ENCODE measurements at places on chromosomes 5 and 9.

- DNase-seq = no peak
These were observed 377.8 kb downstream of the IRX2 start for GRCh38 chr5:2373631-2374030.

DNA sequence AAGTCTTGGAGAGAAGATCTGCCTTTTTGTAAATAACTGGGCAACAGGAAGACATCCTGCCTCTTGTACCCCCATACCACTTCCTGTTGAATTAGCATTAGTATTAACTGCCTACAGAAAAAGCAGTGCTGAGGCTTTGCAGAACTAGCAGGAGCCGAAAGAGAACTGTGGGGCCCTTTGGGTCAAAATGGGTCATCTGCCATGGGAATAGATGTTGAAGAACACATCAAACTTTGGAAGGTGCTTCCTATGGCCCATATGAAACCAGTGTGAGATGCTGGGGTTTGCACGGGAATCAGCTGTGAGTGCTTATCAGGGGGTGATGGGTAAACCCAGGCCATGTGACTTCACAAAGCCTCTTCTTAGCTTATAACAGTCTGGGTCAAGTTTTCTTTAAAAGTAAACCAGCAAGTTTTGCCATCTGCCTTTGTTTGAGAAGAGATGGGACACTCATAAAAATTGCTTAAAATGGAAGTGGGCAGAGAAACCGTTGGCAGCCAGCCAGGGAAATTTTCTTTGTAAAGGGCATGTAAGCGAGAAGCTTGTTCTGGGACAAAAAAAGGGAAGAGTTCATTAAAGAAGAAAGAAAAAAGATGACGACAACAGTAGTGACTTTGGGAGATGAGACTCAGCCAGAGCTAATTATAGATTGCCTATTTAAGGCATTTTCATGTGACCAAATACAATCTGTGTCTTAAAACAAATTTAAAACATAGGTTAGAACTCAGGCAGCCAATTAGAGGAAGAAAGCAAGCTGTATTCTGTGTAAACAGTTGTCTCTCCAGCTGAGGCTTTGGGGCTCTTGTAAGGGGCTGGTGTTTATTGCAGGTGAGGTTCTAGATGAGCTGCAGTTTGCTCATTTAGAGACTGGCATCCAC lies 4.4 kb downstream of the SLC25A25 start:
- no peak for DNase-seq

- DNase-seq = peak; percentile 80
These were observed 3.6 kb upstream of the PSMD5 start for GRCh38 chr9:120846251-120846889.

GRCh38 chr9:133737774-133738639 lies at the start of gene SARDH:
Gene SARDH, minus strand, starts transcription at chr9:133738352. Its CDS starts 4,179 bp downstream, at chr9:133734173.
- no peak for DNase-seq

GRCh38 chr9:98576354-98576753 lies 132.4 kb downstream of the GABBR2 start:
- no peak for DNase-seq

GRCh38 chr5:169328401-169328800 lies 27.5 kb upstream of the SLIT3 start:
- DNase-seq = no peak

DNA sequence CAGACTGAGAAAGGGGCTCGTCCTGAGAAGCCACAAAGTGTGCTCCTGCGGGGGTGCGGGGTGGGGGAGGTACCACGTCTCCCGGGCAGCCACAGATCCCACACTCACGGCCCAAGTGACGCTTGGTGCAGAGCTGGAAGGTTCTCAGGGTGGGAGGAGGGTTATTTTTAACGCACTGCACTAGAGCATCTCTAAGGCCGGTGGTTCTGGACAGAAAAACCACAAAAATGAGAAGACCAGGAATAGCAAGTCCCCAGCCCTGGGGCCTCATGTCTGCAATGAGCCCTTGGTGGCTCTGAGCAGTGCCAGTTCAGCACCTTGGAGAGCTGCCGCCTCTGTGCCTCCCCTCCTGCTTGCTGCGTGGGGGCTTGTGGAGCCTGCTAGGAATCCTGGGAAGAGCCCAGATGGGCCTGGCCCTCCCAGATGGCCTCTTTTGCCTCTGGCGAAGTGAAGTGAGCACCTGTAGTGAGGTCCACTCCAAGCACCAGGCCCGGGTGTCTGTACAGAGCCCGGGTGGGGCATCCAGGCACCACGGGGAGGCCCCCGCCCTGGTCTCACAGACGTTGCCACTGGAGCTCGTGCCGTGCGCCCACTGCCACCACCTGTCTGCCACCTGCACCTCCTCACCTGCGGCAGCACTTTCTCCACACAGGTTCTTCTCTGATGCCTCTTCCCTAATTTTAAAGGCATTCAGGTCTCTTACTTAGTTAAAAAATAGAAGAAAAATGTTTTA lies 48.9 kb upstream of the CACNA1B start:
- no peak for DNase-seq

DNA sequence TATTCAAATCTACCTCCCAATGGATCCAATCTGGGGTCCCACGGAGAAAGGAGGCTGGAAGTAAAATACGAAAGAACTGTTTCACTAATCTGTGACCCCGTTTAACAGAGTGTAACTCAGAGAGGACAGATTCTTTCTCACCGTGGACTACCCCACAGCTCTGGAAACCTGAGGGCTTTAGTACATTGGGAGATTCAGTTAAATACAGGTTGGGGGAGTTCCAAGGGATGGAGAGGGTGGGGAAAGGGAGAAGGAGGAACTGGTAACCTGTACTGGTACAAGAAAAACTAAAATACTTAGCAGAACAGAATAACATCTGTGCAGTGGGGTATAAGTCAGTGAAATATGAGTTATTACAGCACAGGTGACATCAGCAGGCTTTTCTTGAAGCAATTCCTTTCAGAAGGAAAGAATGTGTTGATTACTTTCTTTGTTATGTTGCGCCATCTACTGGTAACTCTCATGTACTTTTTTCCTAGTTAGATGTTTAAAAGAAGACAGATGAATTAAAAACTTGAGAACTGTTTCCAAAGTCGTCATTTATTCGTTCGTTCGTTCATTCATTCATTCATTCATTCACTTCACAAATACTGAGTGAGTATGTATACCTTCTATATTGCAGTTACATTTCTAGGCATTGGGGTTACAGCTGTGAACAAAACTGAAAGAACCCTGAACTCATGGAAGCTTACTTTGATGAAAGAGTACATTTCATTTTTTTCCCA lies 30.0 kb upstream of the STOM start:
- peak; percentile 65 for DNase-seq

GRCh38 chr5:1765141-1765879 lies 34.3 kb downstream of the MRPL36 start:
- no peak for DNase-seq

GRCh38 chr5:72480841-72481240 lies 26.4 kb downstream of the ZNF366 start:
- DNase-seq = no peak

DNA sequence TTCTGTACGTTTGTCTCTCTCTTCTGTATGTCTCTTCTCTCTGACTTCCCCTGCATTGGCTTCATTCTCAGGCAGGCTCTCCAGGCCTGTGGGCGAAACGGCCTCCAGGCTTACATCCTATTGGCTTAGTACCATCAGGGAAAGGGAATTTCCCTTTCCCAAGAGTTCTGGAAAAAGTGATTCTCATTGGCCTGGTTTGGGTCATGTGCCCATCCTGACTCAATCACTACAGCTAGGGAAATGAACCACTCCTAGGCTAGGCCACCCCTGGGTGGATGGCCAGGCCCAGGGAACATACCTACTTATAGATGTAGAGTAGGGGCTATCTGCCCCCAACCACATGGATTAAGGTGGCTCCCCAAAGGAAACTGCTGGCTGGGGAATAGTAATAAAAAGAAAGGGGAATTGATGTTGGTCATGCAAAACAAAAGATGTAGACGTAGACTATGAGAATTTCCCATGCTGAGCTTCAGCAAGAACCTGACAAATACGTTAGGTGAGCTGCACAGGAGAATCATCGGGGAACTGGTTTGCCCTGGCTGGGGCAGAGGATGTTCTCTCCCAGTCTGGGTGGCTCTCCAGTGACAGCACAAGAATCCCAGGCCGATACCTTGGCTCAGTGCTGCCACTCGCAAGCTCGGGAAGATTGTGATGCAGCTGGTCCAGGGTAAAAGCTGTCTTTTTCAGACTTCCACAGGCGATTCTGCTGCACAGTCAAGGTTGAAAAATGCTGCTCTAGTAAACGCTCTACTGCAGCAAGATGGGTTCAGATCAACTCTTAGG lies 3.7 kb upstream of the EGR1 start:
- no peak for DNase-seq

DNA sequence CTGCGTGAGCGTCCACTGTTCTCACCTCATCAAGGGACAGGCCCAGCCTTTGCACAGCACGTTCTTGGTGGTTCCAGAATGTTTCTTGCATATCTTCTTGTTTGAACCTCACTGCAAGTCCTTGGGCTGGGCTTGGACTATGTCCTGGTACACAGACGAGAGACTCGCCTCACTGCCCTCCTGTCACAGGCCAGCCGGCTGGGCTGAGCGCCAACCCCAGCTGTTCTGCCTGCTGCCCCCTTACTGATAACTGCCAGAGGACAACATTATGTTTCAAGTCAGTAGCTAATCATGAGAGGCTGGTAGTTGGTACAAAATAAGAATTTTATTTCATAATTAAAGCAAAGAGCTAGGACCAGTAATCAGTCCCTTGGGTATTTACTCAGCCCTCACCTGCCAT lies 52.8 kb upstream of the LRRTM2 start:
- DNase-seq = no peak

- no peak for DNase-seq
These were observed 1.9 kb upstream of the CEMIP2 start for GRCh38 chr9:71770170-71770569.

DNA sequence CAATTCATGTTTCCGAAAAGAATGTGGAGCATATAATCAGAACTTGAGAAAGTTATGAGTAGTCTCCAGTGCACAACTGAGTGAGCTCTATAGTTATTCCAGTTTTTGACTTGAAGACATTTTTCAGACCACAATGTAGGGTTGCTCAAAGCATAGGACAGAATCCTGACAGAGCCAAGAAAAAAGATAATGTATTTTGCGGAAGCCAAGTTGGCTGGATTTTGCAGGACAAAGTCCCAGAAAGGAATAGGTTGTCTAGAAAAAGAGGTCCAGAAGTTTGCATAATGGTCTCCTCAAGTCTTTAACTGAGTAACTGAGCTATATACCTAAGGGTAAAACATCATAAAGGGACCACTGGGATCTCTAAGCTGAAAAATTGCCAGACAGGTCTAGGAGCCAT lies 1028.0 kb downstream of the TAF11L14 start:
- DNase-seq = no peak

DNA sequence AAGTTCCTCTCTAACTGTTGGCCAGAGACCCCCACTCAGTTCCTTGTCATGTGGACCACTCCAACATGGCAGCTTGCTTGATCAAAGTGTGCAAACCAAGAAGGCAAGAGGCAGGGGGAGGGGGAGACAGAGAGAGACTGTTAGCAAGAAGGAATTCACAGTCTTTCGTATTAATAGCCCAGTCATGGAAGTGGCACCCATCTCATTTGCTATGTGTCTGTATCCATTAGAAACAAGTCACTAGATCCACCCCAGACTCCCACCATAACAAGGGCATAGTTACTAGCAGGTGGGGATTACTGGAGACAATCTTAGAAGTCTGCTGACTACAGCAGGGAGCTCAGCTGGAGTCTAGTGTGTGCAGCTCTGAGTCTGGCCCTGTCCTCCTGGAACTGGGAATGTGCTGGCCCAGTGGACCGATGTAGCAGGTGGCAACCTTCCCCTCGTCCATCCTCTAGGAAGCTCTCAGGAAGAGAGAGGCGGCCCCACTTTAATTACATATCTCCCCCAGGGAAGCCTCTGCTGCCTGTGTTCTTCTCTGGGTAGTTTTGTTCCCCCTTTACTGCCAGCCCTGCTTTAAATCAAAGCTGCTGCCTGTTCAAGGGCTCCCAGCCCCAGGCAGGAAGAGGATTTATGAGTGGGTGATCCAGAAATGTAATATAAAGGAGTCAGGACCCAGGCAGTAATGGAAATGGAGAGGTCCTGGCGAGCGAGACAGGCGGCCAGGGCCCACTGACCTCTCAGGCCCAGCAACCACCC lies 47.8 kb upstream of the ALDH1B1 start:
- DNase-seq = no peak

DNA sequence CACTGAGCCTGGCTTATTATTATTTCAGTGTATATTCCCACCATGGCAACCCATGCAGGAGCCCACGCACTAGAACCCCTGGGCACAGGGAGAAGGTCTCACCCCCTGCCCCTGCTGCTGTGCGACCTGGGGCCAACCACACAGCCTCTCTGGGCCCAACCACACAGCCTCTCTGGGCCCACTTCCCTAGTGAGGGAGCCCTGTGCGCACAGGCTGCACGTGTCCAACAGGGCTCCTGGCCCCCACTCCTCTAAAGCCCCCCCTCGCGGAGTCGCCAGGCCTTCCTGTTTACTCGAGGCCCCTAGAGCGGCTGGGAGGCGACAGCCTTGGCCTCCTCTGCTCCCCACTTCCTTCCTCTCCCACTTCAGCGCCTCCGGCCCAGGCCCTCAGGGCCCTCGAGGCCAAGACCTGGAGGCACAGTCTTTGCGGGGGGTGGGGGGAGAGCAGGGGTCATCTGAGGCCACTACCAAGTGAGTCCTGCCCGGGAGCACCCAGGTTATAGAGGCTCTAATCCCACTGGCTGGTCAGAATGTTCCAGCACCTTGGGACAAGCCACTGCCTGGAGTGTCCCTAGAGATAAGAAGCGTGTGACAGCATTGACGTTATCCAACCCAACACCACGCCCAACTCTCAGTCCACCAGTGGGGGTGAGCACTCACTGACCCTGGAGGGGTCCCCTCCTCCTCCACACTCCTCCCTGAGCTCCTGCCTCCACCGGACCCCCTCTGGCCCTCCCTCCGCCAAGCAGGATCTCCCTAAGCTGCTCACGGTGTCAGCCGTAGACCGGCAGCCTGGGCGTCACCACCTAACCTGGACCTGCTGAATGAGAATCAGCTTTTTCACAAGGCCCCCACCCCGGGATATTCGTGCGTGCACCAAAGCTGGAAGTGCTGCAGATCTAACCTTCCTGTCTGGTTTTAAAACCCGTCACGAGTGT lies 7.9 kb upstream of the ENG start:
- DNase-seq = no peak

- DNase-seq = no peak
These were observed 89.7 kb upstream of the CDKN2B start for GRCh38 chr9:22098643-22099332.

DNA sequence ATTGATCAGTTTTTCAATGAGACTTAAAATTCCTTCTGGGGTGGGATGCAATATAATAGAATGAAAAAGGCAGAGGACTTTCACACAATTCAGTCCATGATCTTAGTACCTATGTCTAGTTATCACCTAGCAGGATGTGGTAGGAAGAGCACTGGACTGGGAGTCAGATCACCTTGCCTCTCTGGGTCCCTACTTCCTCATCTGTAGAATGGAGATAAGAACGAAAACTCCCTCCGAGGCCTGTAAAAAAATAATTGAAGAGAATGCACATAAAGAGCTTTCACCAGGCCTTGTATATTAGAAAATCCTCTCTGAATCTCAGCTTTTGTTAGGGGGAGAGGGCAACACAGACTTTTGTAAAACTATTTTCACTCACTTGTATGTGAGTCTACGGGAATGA lies 681 bp upstream of the TMEFF1 start:
- DNase-seq = no peak

DNA sequence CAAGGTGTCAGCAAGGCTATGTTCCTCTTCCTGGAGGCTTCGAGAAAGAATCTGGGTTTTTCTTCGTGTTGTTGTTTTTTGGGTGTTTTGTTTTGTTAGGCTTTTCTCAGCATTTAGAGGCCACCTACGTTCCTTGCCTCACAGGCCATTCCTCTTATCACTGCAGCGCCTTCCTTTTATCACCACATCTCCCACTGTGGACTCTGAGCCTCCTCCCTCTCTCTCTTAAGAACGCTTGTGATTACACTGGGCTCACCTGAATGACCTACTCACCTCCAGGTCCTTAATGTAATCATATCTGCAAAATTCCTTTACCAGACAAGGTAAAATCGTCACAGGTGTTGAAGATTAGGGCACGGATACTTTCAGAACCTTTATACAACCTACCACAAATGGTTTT lies 340.8 kb downstream of the DTWD2 start:
- DNase-seq = no peak

All from activated CD4-positive, alpha-beta T cell treated with anti-CD3 and anti-CD28 coated beads, Interleukin-2, Interleukin-4, amounts not matched to agents 100 ng/mL and 50 ng/mL, durations not matched to agents 16 hours and 8 hours (primary cell).